ENCODE measurements at places on chromosomes 7 and 10.

DNA sequence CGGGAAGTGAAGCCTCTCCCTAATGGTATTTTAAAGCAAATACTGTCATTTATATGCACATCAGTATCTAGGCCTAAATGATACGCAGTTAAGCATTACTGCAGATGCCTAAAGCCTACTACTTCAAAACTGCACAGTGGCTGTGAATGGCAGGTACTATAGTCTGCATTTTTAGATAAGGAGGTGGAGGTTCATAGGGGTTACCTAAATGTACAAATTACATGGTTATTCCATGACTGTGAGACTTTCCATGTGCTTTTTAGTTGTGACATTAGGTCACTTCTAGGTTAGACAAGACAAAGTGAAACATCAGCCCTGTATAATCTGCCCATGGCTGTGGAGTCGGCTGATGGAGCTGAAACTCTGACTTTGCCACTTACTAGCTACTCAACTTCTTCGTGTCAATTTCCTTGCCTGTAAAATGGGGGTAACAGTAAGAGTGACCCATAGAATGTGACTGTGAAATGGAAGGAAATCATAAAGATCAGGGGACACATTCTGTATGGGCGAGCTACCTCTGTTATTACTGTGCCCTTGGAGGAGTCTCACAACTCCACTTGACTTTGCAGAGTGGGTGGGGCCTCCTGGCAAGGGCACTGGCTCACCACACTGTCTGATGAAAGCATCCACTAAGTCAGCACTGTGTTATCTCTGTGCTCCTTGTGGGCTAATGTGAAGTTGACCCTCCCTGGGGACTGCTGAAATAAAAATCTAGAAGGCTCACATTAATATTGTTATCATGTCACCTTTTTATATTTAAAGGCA lies 239.4 kb downstream of the TNS3 start:
- no peak for DNase-seq

DNA sequence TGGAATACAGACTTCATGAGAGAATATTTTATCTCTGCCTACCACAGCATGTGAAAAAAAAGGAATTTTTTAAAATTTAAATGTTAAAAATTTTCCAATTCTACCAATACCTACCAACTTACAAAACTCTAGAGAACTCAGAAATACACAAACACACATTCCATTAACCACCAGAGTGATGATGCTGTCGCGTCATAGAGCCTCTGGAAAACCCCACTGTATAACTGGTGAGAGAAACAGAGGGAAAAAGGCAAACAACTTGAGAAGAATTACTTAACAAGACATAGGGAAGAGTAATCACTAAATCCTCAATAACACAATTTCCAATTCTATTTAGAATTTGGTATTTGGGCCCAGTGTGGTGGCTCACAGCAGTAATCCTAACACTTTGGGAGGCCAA lies 6.2 kb upstream of the SPOCK2 start:
- no peak for DNase-seq

- no peak for DNase-seq
These were observed 81.6 kb upstream of the ANLN start for GRCh38 chr7:36308031-36308430.

DNA sequence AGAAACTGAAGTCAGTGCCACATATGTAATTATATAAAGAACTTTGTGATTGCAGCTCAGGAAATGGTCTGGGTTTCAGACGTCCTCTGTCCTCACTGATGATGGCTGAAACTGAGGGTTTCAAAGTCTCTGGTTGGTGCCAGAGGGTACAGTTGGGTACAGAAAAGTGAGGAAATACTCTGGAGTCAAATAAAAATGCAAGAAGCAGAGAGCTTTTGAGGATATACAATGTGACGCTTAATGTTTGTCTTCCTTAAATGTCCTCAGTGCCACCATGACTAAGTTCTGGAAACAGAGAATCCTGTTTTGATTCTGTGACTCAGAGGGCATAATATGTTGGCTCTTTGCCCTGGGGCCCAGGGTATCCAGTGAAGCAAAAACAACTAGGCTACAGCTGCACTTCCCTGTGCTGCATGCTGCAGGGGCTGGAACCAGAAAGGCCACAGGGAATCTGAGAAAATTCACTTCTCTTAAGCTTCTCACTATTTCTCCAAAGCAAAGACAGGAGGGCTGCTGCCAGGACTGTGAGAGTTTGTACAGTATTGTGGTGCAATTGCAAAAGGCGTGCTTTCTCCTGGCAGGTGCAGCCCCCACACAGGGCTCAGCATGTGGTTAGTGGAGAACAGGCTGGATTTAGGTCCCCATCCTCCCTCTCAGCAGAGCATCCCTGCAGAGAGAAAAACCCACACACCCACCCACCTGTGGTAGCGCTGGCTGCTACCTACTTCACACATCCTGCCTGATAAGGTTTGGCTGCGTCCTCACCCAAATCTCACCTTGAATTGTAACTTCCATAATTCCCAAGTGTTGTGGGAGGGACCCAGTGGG lies 169.5 kb upstream of the SVIL start:
- DNase-seq = no peak

DNA sequence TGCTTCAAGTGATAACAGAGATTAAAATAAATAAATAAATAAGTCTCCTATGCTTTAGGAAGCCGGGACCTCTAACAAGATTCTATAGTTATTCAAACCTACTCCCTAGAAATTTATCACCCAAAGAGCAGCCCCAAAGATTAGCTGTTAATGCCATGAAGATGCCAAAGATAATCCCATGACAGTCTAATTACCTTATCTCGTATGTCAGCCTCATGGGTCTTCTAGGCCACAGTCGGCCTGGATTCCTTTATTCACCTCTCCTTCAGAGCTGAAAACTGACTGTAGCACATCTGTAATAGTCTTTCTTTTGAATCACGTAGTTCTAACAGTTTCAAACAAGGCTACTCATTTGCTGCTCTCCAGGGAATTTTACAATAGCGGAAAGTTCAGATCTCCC lies 24.2 kb downstream of the COL1A2 start:
- no peak for DNase-seq

- DNase-seq = no peak
These were observed 26.1 kb upstream of the RSU1 start for GRCh38 chr10:16843252-16843870.

DNA sequence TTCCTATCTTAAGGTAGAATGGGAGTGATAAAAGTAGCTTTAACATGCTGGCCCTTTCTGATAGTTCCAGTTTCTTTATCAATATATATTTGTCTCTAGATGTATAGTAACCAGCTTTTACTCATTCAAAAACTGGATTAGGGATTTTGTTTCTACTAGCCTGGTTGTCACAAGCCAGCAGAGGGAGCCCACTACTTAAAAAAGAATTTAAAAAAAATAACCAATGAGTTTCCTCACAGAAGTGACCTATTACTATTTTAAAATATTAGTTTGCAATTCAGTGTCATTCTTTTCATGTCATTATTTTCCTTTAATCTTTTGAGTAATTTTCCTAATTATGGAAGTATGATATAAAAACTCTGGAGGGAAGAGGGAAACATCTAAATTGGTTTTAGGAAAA lies 142.1 kb downstream of the PHTF2 start:
- no peak for DNase-seq

GRCh38 chr10:818010-818409 lies 113.5 kb downstream of the LARP4B start:
- DNase-seq = no peak
